HFF-Myc (cell line): ENCODE measurements at places on chromosomes 13 and 19.
A peak's percentile ranks its signal among the peaks of the same experiment; 100 is the strongest.

DNA sequence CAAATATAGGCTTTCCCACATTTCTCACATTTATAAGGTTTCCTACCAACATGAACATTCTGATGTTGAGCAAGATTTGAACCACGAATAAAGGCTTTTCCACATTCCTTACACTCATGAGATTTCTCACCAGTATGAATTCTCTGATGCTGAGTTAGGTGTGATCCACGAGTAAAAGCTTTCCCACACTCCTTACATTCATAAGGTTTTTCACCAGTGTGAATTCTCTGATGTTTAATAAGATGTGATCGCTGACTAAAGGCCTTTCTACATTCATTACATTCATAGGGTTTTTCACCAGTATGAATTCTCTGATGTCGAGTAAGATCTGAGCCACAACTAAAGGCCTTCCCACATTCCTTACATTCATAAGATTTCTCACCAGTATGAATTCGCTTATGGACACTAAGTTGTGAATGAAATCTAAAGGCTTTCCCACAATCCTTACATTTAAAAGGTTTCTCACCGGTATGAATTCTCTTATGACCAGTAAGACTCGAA, 19.0 kb downstream of the ZNF790 start:
- DNase-seq, result no peak

DNA sequence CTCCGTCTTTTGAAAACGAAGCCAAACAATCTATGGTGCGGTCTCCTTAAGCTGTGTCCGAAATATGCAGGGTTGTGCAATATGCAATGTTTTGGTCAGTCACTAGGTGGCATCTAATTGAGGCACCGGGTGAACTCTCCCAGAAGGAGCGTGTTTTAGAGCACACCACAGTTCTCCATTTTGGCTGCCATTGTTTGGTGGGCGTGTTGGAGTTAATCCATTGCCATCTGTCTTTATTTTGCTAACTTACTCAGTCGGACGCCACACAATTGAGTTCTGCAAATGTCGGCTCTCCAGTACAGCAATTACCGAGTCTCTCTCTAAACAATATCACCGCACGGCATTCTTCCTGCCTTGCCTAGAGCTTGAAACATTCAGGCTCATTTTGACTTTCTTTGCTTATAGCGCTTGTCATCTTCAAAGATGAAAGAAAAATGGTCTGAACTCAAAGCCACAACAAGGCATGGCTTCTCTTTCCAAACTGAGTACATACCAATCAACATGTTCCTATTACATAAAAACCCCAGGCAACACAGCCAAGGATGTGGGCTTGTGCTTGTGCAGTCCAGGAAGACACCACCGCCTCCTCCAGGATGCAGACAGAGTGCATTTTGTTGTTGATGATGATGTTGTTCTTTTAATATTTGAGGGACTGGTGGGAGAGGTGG, 182.0 kb upstream of the SERP2 start:
- peak; percentile 83 for DNase-seq

- no peak for DNase-seq
These were observed at the start of gene OXGR1 for GRCh38 chr13:96994017-96994857. Gene OXGR1 (minus strand): TSS chr13:96994476. CDS start chr13:96987759, 6,717 bp downstream.

GRCh38 chr19:46786236-46787039, 2.0 kb downstream of the SLC1A5 start:
- no peak for DNase-seq

DNA sequence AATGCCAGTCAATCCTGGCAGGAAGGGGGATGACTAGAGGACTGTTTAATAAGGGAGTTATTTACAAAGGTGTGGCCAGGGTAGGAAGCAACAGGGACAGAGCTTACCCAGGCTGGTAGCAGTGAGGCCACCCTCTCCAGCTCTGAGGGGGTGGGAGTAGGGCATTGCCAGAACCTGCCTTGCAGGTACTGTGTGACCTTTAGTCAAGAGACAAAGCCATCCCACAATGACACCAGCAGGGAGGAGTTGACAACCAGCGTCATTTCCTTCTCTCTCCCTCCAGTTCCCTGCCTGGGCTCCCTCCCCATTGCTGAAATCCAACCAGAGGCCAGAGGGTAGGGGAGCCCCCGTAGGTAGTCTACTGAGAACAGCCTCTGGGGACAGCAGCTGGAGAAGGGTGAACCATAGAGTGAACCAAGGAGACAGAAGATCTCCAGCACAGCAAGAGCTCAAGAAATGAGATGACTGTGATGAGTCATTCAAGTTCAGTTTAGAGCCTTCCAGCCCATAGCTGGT, 33.3 kb upstream of the SPATA13 start:
- no peak for DNase-seq

DNA sequence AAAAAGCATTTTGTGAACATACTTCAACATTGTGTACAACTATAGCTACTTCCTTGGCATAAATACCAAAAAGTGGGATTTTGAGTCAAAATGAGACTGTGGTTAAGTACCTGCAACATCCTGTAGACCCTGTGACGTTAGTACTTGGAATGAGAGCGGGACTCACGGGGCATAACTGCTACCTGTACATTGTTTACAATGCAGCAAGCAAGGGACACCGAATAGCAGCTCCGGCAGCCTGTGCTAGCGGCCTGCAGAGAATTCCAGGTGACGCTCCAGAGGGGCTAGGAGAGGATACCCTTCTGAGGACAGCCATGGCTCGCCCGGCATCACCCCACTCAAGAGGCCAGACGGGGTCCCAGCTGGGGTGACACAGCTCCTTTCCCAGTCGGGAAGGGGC, 824 bp upstream of the ZNF331 start:
- DNase-seq, result no peak

DNA sequence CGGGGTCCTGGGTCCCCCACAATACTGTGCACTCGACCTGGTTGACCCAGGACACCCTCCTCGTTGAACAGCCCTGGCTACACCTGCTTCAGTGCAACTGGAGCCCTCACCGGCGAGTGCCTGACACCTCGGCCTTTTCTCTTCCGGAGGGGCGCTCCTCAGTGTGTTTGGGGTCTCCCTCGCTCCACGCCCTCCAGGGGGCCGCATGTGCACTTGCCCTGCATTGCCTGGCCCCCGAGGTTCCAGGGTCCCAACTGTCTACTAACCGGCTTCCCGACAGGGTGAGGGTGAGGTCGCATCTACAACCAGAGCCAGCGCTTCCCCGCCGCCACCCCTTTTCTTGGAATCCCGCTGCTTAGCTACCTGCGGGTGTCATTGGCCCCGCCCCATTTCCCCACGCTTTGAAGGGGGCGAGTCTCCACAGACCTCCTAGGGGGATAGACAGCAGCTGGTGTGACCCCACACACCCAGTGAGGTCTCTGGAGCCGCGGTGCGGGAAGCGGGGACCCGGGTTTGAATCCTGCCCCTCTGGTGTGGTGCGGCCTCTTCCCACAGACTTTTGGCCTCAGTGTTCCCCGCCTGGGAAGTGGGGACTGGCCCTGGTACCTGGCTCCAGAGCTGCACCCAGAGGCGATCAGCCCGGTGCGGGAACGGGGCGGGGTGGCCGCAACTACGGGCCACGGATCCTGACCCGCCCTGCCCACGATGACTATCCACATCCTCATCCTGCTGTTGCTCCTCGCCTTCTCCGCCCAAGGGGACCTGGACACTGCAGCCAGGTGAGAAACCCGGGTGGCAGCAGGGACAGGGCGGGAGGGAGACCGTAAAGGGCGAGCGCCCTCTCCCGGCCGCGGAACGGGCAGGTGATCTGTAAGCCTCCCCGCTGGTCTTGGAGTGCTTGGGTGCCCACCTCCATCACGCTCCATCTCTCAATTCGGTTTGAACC, at the start of gene ADM5:
ADM5 (plus strand) TSS at position 462 of the 946 bp plus-strand sequence; CDS start at position 706, 244 bp downstream.
- DNase-seq, result no peak

DNA sequence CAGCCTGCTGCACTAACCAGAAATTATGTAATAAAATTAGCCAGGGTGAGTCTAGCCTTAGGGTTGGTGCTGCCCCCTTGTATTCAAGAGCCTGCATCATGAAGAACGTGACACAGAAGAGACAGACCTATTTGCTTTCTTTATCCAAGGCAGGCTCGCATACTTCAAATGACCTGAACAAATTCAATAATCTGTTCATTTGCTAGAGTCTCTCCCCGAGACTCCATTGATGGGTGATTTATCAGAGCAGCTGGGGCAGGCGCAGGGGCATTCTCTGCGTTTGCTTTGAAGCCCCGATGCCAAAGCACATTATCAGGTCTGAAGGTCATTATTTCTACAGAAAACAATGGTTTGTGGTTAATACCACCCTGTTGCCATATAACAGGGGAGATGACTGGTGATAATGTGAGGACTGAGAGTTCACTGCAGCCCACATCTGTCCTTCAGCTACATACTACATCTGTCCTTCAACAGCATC, 520.3 kb downstream of the DIAPH3 start:
- DNase-seq, result no peak

GRCh38 chr13:99604636-99605035, 103.4 kb downstream of the TM9SF2 start:
- no peak for DNase-seq

GRCh38 chr13:70668293-70668692, 560.0 kb upstream of the KLHL1 start:
- DNase-seq, result no peak

DNA sequence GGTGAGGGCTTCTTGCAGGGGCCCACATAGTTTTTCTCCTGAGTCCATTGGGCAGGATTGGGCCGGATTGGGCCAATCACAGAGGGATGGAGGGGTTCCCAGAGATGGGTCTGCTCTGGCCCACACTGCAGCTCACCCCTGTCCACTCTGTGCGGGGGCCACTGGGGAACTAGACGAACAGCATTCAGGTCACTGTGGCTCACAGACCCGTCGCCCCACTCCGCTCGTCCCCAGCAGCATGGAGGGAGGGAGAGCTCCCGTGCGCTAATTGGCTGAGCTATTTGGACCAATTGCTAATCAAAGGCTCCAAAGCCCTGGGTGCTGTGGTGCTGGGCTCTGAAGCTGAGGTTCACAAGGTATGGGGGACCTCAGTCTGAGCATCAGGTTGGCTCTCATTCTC, 11.3 kb downstream of the NACC1 start:
- no peak for DNase-seq

DNA sequence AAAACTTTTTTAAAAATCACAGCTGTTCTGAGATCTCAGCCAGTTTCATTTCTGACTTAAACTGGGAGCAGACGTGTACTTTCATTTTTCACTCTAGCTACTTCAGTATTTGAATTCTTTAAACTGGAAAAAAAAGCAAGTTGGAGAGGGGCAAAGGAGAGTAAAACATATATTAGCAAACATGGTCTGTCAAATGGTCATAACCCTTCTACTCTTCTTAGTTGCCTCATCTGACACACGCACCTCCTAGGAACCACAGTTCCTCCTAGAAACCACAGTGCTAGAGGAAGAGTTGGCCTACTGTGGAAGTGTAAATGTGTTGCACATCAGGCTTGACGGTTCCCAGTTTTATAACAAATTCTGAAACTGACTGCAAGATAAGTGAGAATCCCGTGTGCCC, 47.2 kb downstream of the TM9SF2 start:
- DNase-seq, result no peak

DNA sequence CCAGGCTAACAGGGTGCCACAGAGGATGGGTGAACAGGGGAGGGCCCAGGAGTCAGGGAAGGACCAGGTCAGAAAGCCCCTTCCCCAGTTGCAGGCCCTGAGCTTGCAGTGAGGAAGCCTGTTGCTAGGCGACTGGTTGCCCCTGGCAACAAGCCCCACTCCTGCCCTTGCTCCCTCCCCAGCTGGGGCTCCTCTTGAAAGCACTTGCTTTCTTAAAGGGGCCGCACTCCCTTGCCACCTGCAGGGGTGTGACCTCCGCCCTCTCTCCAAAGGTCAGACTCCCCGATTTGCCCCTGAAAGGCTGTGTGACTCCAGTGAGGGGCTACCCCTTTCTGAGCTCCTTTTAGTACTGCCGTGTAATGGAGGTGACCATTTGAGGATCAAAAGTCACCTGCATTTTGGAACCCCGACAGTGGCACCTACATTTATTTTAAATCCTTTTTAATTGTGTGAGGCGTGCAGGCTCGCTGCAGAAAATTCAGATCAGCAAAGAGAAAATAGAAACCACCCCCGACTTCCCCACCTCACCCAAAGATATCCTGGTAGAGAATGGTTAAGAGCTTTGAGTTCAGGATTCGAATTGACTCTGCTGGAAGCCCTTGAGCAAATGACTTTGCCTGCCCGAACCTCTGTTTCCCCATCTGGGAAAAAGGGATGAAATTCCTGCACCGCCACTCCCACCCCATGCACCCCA, 4.8 kb downstream of the FCHO1 start:
- no peak for DNase-seq

- no peak for DNase-seq
These were observed 158.4 kb downstream of the RNF17 start for GRCh38 chr13:24922387-24922744.

DNA sequence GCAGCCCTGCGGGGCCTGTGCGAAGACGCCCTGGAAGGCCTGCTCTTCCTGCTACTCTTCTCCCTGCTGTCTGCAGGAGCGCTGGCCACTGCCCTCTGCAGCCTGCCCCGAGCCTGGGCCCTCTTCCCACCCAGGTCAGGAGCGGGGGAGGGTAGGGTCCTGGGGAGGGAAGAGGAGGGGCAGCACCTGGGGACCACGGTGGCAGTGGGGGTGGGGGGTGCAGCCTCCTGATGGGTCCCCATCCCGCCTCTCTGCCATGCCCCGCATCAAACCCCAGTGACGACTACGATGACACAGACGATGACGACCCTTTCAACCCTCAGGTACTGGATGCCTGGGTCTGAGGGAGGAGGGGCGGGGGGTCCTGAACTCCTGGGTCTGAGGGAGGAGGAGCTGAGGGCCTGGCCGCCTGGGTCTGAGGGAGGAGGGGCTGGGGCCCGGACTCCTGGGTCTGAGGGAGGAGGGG, 13.4 kb upstream of the LENG8 start:
- no peak for DNase-seq

DNA sequence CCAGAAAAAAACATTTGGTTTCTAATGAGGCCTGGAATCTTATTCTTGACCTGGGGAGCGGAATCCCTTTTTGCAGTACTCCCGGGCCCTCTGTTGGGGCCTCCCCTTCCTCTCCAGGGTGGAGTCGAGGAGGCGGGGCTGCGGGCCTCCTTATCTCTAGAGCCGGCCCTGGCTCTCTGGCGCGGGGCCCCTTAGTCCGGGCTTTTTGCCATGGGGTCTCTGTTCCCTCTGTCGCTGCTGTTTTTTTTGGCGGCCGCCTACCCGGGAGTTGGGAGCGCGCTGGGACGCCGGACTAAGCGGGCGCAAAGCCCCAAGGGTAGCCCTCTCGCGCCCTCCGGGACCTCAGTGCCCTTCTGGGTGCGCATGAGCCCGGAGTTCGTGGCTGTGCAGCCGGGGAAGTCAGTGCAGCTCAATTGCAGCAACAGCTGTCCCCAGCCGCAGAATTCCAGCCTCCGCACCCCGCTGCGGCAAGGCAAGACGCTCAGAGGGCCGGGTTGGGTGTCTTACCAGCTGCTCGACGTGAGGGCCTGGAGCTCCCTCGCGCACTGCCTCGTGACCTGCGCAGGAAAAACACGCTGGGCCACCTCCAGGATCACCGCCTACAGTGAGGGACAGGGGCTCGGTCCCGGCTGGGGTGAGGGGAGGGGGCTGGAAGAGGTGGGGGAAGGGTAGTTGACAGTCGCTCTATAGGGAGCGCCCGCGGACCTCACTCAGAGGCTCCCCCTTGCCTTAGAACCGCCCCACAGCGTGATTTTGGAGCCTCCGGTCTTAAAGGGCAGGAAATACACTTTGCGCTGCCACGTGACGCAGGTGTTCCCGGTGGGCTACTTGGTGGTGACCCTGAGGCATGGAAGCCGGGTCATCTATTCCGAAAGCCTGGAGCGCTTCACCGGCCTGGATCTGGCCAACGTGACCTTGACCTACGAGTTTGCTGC, at the start of gene ICAM4:
ICAM4 (plus strand) TSS at position 153 of the 935 bp plus-strand sequence; CDS start at position 211, 58 bp downstream.
- no peak for DNase-seq
